ENCODE measurements at places on chromosomes 11 and 22.

- no peak for DNase-seq
Observed at GRCh38 chr22:41899992-41900651, 14.8 kb downstream of the SHISA8 start.

DNA sequence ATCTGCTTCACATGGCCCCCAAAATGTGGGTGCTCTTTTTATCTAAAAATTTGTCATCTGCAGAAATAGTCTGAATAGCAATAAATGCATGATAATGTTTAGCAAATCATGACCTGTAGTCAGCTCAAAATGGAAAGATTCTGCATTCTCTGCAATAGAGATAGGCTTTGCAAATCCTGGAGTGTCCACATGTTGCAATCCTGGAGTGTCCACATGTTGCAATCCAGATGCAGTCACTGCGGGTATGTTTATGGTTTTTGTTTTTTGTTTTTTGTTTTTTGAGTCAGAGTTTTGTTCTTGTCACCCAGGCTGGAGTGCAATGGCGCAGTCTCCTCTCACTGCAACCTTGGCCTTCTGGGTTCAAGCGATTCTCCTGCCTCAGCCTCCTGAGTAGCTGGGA lies 20.2 kb upstream of the LRRC32 start:
- no peak for DNase-seq

- no peak for DNase-seq
Observed at GRCh38 chr11:70421123-70421522, 22.8 kb downstream of the CTTN start.

GRCh38 chr11:57513452-57513795 lies 2.1 kb downstream of the SLC43A1 start:
- no peak for DNase-seq

DNA sequence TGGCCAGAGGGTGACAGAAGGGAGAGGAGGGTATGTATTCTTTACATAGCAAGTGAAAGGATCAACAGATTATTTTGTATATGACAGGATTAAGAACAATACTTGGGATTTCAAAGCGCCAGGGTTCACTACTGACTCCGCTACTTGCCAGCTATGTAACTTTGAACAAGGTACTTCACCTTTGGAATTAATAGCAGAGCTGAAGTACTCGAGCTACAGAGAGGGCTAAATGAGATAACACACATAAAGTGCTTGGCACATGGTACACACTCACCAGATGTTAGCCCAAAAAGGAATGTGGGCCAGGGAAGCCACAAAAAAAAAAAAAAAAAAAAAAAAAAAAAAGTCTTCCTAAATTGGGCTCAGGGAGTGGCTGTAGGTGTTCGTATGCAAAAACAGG lies 408.4 kb downstream of the BUD13 start:
- DNase-seq, result no peak

GRCh38 chr11:64447831-64448598 lies 89.1 kb downstream of the RPS6KA4 start:
- no peak for DNase-seq

DNA sequence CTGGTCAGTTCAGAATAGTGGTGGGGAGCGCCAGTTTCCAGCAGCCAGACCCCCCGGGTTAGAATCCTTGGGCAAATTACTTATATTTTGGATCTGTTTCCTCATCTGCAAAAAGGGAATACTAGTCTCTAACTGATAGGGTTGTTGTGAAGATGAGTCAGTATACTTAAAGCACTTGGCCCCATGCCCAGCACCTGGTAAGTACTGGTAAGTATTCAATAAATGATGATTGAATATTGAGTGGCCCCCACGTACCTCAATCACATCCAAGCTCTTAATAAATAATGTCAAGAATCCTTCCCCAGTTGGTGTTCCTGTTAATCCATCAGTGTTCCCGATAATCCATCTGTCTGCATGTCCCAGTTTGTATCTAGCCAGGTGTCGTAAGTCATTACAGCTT lies 12.1 kb downstream of the ACP2 start:
- DNase-seq, result no peak

GRCh38 chr11:16977136-16977993 lies 36.8 kb downstream of the PLEKHA7 start:
- no peak for DNase-seq

GRCh38 chr11:123174196-123175183 lies 20.6 kb downstream of the CLMP start:
- no peak for DNase-seq

DNA sequence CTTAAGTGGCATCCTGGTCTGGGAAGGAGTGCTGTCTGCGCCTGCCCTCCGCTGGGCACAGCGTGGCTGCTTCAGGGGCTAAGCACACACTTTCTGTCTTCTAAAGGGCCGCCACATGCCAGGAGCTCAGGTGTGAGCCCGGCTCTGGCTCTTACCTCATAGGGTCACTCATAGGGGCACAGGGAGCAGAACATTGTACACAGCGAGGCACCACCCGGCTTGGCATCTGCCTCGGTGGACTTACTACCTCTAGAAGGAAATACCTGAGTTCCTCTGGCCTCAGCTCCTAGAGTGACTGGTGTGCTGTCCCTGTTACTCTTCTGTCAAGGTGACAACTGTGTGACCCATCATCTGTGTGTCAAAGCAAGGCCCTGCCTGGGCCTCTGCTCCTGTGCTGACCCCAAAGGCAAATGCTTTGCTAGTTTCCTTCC lies 13.4 kb downstream of the NEAT1 start:
- no peak for DNase-seq

DNA sequence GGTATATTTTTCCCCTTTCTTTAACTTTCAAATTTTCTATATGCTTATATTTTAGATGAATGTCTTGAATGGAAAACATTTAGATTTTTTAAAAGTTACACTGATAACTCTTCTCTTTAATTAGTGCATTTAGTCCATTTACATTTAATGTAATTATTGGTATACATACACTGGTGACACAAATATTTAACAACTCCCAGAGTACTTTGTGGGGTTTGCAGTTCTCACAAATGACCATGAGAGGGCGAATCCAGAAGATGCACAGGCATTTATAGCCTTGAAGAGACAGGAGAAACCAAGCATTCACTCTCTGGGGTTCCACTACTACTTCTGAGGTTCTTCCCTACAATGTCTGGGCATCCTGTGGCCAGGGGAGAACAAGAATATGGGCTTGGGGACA lies 125.1 kb downstream of the TIMP3 start:
- no peak for DNase-seq

- DNase-seq, result no peak
Observed at GRCh38 chr11:122726028-122726427, 70.5 kb downstream of the UBASH3B start.

- DNase-seq, result no peak
Observed at GRCh38 chr11:19714387-19715363, 2.0 kb downstream of the NAV2 start.

DNA sequence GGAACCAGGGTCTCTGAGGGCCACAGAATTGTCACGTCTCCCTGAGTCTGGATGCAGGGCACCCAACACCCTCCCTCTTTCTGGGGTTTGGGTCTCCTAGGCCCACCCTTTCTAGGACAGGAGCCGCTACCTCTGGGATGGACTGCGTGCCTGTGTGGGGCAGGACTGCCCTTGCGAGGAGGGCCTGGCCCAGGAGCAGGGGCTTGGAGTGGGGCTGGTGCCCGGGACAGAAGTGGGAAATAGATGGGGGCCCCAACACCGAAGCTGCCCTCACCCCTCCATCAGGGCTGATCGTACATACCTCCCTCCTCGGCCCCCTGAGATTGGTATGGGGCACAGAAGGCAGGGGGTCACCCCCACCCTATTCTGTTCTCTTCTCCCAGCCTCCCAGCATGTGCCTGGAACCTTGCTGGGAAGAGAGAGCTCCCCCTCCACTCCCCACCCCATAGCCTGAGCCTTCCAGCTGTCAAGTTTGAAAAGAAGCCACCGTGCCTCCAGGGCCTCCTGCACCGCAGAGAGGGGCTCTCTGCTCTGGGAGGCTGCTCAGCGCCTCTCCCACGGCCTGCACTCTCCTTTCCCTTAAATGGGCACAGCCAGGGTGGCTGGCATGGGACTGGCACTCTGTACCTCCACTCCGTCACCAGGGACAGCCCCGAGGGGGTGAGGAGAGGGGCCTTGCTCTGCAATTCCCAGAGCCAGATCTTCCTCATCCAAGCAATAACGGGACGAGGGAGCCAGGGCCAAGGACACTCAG lies 1.8 kb downstream of the LRRC10B start:
- DNase-seq, result no peak

DNA sequence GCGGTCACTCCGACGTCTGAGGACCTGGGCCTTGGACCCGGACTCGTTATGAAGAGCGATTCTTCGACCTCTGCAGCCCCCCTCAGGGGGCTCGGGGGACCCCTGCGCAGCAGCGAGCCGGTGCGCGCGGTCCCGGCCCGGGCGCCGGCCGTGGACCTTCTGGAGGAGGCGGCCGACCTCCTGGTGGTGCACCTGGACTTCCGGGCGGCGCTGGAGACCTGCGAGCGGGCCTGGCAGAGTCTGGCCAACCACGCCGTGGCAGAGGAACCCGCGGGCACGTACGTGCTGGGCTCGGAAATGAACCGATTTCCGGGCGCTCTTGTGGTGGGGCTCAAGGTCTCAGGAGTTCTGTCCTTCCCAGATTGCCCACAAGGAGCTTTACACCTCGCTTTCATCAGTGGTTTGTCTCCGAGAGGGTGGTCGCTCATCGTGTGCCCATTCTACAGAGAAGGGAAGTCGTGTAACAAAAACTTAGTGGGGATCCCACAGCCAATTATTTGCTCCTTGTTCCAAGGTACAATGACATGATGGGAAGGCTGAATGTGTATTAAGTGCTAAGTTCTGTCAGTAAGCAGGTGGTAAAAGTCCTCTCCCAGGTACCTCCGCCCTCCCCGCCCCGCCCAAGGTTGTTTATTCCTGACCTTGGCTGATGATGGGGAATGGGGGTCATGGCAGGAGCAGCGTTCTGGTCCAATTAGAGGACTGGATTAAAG lies 695 bp downstream of the PEX26 start:
- DNase-seq, result no peak

DNA sequence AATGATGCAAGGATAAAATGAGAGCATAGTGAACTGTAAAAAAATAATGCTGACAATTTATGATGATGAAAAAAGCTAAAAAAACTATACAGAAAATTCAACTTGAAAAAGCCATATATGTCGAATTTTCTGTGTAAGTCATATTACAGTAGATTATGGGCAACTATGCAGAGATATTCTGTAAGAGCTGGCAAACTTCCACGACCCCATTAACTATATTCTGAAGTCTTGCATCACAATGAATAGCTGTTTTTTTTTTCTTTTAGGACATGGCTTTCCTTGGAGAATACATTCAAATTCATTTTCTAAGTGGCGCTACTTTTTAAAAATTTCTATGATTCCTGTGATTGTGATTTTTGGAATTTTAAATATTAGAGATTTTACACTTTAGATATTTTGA lies 18.4 kb downstream of the PSMD13 start:
- no peak for DNase-seq

DNA sequence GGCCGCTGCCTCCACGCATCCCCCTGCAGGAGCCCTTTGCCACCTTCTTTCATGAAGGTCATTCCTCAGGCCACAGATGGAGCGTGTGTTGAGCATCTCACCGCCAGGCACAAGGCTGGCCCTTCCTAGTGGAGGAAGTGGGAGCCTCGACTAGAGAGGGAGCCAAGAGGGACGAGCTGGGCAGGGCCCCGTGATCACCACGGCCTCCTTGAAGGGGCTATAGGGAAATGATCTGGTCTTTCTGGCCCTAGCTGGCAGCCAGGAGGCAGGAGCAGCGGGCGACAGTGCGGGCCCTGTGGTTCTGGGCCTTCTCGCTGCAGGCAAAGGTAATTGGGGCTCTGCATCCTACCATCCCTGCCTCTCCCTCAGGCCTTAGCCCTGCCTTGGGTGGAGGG lies 49.1 kb downstream of the PISD start:
- DNase-seq, result no peak

GRCh38 chr11:62046568-62047100 lies 77.2 kb upstream of the INCENP start:
- no peak for DNase-seq

- DNase-seq, result no peak
Observed at GRCh38 chr11:34791780-34792542, 124.2 kb downstream of the APIP start.

DNA sequence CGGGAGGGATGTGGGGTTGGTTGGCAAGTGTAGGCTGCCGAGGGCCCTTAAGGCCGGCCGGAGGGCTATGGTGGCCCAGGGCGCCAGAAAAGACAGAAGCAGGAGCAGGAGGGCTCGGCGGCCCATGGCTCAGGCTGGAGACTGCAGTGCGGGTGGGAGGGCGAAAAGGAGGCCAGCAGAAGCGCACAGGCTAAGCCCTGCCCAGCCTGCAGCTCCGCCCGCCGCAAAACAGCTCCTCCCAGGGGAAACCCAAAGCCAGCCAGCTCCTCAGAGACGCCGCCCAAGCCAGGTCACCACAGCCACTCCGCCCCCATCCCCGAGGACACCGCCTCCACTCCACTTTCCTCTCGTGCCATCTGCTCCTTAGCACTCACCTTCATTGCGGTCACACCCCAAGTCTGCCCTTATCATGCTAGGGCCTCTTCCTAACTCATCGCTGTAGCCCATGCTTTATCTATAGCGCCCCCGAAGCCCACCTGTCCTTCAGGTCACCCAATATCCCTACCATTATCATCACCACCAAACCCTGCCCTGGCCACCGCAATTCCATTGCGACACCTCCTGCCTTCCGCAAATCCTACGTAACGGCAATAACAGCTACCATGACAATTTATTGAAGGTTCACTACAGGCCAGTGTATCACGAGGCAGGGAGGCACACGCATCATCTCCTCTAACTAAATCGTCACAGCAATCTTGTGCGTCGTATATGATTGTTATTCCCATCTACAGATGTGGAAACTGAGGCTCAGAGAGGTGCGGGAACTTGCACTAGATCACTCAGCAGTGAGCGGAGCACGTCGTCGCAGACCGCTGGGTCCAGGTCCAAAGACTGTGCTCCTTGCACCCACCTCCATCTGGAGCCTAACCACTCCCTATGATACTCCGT lies at the start of gene PRCP:
PRCP (minus strand) TSS at position 154 of the 888 bp plus-strand sequence; CDS start at position 126, 28 bp downstream.
- no peak for DNase-seq

DNA sequence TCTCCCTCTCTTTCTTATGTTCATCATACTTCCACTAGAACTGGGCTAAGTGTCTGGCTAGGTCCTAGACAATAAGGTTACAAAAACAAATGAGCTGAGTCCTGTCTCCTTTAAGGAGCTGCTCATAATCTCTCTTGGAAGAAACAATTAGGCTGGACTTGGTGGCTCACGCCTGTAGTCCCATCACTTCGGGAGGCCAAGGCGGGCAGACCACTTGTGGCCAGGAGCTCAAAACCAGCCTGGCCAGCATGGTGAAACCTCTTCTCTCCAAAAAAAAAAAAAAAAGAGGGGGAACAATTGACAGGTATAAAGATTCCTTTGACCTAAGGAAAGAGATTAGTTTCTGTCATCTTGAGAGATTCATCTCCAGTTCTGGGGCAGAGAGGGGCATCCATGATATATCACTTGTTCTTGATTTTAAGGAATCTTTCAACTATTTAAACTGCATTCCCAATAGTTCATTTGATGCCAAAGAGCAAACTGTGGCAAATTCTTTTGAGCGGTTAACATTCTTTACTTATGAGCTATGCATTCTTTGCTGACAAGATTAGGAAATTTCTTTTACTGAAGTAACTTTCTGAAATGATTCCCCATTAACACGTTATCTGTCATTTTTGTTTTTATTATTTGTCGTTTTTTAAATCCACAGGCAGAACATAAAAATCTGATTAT lies 125.5 kb downstream of the C11orf87 start:
- DNase-seq, result no peak

GRCh38 chr11:128670631-128671030 lies 23.2 kb upstream of the FLI1 start:
- DNase-seq, result no peak
